SIG-M5 (cell line): ENCODE measurements at places on chromosomes 7 and 10.

- no peak for DNase-seq
Observed at GRCh38 chr10:119161680-119162451, 3.6 kb downstream of the SFXN4 start.

DNA sequence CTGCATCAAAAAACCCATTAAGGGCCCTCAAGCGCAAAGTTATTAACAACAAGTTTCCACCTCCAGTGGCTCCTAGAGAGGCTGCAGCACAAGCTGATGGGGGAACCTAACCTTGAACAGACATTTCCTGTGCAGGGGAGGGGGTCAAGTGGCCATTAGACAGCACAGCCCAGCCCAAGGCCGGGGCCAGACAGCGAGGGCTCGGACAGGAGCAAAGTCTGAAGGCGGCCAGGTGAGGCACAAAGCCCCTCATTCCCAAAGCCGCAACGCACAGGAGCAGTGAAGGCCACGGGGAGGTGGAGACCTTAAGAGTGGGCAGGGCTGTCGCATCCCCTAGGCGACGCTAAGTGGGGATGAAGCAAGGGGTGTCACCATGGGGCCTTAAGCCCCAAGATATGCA is 73.2 kb upstream of the ZNF746 start:
- DNase-seq: no peak

DNA sequence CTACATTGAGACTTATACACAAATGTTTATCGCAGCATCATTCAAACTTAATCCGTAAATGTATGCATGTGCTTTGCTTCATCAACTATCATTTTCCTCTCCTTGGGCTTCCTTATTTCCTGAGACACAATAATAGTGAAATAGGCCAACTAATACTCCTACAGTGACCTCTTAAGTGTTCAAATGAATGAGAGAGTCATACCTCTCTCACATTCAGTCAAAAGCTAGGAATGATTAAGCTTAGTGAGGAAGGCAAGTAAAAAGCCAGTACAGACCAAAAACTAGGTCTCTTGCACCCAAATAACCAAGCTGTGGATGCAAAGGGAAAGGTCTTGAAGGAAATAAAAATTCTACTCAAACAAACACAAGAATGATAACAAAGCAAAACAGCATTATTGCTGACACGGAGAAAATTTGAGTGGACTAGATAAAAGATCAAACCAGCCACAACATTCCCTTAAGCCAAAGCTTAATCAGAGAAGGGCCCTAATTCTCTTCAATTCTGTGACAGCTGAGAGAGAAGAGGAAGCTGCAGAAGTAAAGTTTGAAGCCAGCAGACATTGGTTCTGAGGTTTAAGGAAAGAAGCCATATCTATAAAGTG is 72.3 kb downstream of the GLCCI1 start:
- DNase-seq: no peak

GRCh38 chr7:24597014-24597413 is 23.8 kb downstream of the PALS2 start:
- DNase-seq: no peak

DNA sequence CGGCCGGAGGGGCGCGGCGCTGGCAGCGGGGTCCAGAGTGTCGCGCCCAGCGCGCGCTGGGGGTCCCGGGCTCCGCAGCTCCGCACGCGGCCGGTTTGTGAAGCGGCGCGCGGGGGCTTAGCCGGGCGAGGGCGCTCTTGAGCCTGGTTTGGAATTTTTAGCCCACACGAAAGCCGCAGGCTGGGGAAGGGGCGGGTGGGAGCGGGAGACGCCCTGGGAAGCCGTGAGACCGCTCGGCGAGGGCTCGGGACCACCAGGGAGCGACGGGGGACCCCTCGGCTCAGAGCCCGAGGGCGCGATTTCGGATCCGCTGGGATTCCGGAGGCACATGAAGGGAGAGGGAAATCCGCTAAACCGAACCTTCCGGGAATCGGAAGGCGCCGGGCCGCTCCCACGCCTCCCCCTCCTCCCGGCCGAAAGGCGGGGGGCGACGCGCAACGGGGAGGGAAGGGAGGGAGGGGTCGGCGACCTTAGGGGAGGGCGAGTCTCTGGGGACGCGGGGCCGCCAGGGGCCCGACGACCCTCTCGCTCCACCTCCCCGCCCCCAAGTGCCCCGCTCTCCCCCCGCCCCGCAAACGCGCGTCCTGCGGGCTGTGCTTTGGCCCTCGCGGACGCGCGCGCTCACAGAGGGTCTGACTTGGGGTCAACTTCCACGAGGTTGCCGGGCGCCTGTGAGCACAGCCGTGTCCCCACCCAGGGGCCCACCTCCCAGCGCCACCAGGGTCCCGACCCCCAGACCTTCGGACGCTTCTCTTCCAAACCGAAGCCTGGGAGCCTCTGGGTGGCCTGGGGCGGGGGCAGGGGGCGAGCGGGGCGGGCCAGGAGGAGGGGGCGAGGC is 5.1 kb upstream of the ELFN1 start:
- DNase-seq: no peak

GRCh38 chr10:126111516-126111915 is 215.2 kb downstream of the FANK1 start:
- no peak for DNase-seq
